Neural crest cell (in vitro differentiated cells): ENCODE measurements at places on chromosomes 1 and 21. TPM values are rescaled to one million over a fixed set of nuclear protein-coding genes. Genes with fewer than 3 reads are reported as not detected.

The NMNAT2 gene
- total RNA-seq: 3.2 and 4.5 TPM in 2 replicates

DNA sequence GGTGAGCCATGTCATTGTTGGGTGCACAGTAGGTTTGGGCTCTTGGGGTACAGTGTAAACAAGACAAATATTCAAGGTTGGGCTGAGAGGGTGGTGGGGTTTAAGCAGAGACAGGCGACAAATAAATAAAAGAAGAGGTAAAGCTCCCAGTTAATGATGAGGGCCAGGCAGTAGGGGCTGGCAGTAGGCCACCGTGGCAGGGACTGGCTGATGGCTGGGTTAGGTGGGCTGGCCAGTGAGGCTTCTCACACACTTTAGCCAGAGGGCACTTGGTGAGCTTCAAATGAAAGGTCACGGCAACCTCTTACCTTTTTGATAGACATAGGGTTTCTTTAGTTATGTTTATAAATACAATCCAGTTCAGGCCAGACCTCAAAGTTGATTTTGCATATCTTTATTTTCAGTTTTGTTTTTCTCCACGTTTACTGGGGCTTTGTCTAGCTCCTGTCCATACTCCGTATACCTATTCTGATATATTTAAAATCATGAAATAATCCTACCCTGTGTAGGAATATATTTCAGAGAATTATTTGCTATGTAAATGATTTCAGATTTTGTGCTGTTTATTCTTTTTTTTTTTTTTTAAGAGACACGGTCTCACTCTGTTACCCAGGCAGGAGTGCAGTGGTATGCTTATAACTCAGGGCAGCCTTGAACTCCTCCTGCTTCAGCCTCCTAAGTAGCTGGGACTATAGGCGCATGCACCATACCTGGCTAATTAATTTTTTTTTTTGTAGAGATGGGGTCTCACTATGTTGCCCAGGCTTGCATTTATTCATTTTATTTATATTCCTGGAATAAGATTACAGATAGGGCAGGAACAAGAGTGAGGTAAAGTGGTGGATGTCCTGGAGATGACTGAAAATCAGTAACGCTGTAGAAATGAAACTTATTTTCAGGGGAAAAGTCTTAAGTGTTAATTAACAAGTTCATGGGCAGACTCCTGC is 122.7 kb downstream of the RYR2 start:
- H3K4me3 ChIP-seq: no peak overlapping the region
- DNase-seq: no peak
- peaks cover 2% of the 10 kb centered on the region for H3K27me3 ChIP-seq
- peak overlapping the region; percentile 43 for H3K27ac ChIP-seq
- no peaks in the 10 kb centered on the region for H3K4me1 ChIP-seq

DNA sequence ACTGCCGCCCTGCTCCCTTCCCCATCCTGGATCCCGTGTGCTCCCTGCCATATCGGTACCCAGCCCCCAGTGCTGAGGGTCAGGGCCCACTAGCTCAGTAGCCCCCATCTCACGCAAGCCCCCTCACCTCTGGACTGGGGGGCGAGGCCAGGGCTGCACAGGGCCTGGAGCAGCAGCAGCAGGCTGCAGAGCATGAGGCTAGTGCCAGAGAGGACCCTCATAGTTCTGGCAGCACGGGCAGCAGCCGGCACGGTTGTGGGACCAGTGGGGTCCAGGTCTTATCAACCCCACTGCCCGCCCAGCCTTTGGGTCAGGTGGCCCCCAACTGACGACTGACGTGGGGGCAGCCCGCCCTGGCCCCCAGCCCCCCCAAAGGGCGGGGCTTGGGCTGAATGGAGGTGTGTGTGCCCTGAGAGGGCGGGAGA is at the start of gene MATN1:
Gene MATN1, minus strand, starts transcription at position 255 of the 425 bp plus-strand sequence. Its CDS starts 34 bp downstream, at position 221.
- H3K27me3 ChIP-seq: no peaks in the 10 kb centered on the region
- H3K36me3 ChIP-seq: no peaks in the 10 kb centered on the region
- H3K4me1 ChIP-seq: peaks cover 36% of the 10 kb centered on the region
- H3K4me3 ChIP-seq: no peak within 1 kb of the TSS

GRCh38 chr1:58848818-58849411 is 65.1 kb upstream of the JUN start:
- no peaks in the 10 kb centered on the region for H3K36me3 ChIP-seq
- DNase-seq: no peak
- H3K27ac ChIP-seq: no peak overlapping the region
- H3K4me3 ChIP-seq: no peak overlapping the region
- H3K27me3 ChIP-seq: no peaks in the 10 kb centered on the region

DNA sequence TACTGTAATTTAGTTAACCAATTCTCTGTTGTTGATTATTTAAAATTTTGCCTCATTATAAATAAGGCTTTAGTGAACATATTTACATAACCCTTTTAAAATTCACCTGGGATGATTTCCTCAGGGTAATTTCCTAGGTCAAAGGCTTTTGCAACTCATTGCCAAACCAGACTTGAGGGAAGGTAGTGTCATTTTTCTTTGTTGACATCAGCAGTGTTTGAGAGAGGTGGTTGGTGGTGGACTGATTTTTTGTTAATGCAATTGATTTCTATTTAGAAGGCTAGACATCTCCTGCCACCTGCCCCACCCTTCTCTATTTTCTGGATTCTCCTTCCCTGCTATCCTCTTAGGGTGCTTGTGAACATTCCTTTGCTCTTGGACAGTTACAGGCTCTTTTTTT is 116.8 kb downstream of the HHAT start:
- no peak overlapping the region for H3K27ac ChIP-seq
- peaks cover 18% of the 10 kb centered on the region for H3K4me1 ChIP-seq
- no peaks in the 10 kb centered on the region for H3K27me3 ChIP-seq
- no peak overlapping the region for H3K4me3 ChIP-seq

The HMGCS2 gene
- not detected in 2 replicates for total RNA-seq

DNA sequence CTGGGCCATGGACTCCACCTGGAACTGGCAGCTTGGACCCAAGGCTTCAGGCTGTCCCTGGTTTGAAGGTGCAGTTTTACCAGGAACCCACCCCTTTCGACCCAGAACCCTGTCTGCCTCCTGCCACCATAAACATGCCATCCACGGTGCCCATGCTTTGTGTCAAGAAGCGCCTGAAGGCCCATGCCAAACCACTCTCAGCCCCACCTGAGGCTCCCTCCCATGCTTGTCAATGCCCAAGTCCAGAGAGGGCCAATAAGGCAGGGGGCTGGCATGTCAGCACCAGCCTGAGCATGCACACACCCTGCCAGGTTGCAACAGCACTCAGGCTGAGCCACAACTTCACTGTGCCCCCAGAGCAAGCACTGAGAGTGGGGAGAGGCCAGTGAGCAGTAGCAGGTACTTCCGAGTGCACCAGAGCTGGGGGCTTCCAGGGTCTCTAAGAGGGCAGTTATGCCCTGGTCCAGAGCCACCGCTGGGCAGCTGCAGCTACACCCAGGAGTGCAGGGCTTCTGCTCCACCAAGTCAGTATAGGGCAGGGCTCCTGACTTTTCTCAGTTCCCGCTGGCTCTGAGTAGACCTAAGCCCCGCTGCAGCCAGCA is 1256.0 kb downstream of the AMY1C start:
- no peaks in the 10 kb centered on the region for H3K36me3 ChIP-seq
- H3K27me3 ChIP-seq: no peaks in the 10 kb centered on the region
- H3K27ac ChIP-seq: no peak overlapping the region
- DNase-seq: no peak
- no peak overlapping the region for H3K4me3 ChIP-seq

GRCh38 chr1:156480016-156480370 is 20.6 kb downstream of the MEF2D start:
- DNase-seq: no peak
- H3K4me1 ChIP-seq: peaks cover 6% of the 10 kb centered on the region
- H3K27ac ChIP-seq: no peak overlapping the region
- H3K4me3 ChIP-seq: no peak overlapping the region
- no peaks in the 10 kb centered on the region for H3K27me3 ChIP-seq

The AMY1C gene
- total RNA-seq: not detected in 2 replicates

The SLC5A9 gene
- total RNA-seq: not detected in 2 replicates

The LMX1A gene
- total RNA-seq: not detected in 2 replicates

The ESRRG gene
- total RNA-seq: 1.5 TPM in 2 replicates

DNA sequence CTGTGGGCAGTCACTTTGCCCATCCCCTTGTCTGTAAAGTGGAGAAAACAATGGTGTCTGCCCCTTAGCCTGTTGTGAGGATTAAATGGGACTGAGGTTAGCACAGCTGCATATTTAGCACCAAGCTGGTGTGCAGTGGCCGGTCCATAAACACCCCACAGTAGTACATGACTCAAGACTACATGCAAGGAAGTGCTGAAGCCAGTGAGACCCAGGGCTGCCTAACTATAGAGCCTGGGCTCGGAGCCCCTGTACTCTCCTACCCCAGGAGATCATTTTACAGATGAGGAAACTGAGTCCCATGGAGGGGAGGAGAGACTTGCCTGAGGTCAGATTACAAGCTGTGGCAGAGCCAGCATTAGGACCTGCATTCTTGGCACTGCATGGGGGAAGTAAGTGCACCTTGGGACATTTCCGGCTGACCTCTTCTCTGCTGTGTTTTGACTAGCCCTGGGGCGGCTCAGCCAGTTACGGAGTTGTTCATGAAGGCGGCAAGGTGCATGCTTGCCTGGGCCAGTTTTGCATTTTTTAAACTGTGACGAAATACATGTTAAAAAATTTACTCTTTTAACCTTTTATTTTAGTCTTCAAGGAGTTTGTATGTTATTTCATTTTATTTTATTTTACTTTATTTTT is 3.2 kb downstream of the SERINC2 start:
- DNase-seq: no peak
- no peak overlapping the region for H3K27ac ChIP-seq
- H3K36me3 ChIP-seq: no peaks in the 10 kb centered on the region
- peaks cover 13% of the 10 kb centered on the region for H3K27me3 ChIP-seq
- H3K4me1 ChIP-seq: peaks cover 51% of the 10 kb centered on the region

DNA sequence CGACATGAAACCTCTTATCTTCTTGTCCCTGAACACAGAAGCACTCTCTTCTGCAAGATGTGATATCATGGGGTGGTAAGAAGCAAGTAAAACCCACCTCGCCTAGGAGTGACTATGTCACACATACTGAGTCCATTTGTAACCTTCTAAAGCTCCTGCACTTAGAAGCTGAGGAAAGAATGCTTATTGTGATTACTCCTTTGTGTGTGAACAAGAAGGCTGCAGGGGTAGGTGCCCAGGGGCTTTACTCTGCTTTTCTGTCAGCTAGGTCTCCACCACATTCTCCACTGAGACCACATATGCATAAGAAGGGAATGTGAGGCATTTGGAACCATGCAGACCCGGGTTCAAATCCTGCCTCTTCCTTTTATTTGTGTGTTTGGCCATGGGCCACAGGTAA is 144.3 kb downstream of the DMRTA2 start:
- no peak for DNase-seq
- no peaks in the 10 kb centered on the region for H3K27me3 ChIP-seq
- H3K4me1 ChIP-seq: no peaks in the 10 kb centered on the region
- peaks cover 2% of the 10 kb centered on the region for H3K36me3 ChIP-seq
- no peak overlapping the region for H3K4me3 ChIP-seq

DNA sequence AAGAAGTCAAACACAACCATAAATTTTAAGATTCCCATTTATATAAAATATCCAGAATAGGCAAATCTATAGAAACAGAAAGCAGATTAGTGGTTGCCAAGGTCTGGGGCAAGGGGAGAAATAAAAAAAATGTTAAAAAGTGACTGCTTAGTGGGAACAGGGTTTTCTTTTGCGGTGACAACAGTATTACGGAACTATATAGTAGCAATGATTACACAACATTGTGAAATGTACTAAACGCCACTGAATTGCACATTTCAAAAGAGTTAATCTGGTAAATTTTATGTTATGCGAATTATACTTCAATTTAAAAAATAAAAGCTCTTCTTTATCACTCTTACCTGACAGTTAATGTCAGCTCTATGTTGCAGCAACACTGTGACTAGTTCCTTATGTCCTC is 105.2 kb downstream of the ACBD6 start:
- DNase-seq: no peak
- H3K4me3 ChIP-seq: no peak overlapping the region
- peaks cover 31% of the 10 kb centered on the region for H3K36me3 ChIP-seq
- H3K4me1 ChIP-seq: no peaks in the 10 kb centered on the region
- H3K27ac ChIP-seq: no peak overlapping the region

GRCh38 chr1:21650400-21650799 is 18.8 kb downstream of the RAP1GAP start:
- no peaks in the 10 kb centered on the region for H3K36me3 ChIP-seq
- no peak for DNase-seq
- peaks cover 35% of the 10 kb centered on the region for H3K4me1 ChIP-seq
- H3K4me3 ChIP-seq: peak overlapping the region; percentile 93

- peaks cover 44% of the 10 kb centered on the region for H3K4me1 ChIP-seq
- DNase-seq: no peak
- no peaks in the 10 kb centered on the region for H3K36me3 ChIP-seq
- peak overlapping the region; percentile 8 for H3K27ac ChIP-seq
Measured at GRCh38 chr1:27154469-27154990, 395 bp downstream of the SLC9A1 start.

DNA sequence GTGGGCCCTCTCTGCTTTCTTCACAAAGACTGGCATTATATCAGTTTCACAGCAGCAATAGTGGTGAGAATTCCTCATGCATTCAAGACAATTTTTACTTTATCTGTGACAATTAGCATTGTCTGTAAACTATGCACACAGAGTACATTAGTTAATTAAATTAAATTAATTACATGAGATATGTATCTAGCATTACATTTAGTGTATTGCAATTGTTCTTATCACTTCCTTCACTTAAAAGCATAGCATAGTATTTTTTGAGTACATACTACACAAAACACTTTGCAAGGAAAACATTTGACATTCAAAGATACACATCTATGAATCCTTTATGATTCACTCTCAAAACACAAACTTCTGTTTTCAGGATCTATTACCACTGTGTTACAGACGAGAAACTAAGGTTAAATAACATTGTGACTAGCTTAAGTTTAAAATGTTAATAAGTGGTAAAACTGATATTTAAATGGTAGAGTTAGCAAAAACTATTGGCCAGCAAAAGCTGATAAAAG is 1542.6 kb downstream of the PLA2G4A start:
- H3K4me1 ChIP-seq: no peaks in the 10 kb centered on the region
- DNase-seq: no peak
- no peaks in the 10 kb centered on the region for H3K27me3 ChIP-seq
- H3K36me3 ChIP-seq: no peaks in the 10 kb centered on the region

The PCP4 gene
- 0.45 and 1.1 TPM in 2 replicates for total RNA-seq

The IPP gene
- 16.8 and 18.8 TPM in 2 replicates for total RNA-seq

DNA sequence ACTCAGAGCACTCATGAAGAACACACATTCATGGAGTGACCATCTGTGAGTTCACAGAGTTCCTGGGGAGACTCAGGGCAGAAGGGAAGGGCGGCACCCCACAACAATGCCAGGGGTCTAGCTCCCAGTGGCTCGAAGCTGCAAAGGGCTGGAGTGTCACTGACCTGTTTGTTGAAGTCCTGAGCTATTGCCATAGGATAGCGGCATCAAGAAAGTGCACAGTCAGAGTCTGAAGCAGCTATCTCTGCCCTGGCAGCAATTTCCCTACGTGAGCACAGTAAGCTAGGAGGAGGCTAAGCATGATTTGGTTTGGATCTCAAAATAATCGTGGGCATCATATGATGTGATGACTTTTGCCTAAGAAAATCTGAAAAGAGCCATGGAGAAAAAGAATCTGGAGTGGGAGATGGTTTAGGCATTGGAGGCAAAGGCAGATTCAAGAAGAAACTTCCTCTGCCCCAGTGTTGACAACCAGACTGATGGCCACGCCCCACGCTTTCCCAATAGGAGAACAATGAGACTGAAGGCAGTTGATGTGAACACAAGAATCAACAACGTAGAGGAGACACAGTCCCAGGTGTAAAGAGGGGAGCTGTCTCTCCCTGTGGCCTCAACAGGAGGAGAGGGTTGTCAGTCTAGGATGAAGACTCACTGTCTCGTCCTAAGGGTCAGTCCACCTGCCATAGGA is 100.0 kb upstream of the SLC25A33 start:
- peaks cover 73% of the 10 kb centered on the region for H3K4me1 ChIP-seq
- H3K27ac ChIP-seq: no peak overlapping the region
- H3K4me3 ChIP-seq: no peak overlapping the region
- no peaks in the 10 kb centered on the region for H3K36me3 ChIP-seq
- no peak for DNase-seq

The F13B gene
- total RNA-seq: not detected in 2 replicates

GRCh38 chr1:65493802-65494201 is 73.3 kb downstream of the LEPR start:
- DNase-seq: no peak
- H3K4me3 ChIP-seq: no peak overlapping the region
